ENCODE measurements at places on chromosomes 4 and X. TPM values are rescaled to one million over a fixed set of nuclear protein-coding genes. Genes with fewer than 3 reads are reported as not detected.
A peak's percentile ranks its signal among the peaks of the same experiment; 100 is the strongest.

NAA11 gene
- total RNA-seq = not detected

DNA sequence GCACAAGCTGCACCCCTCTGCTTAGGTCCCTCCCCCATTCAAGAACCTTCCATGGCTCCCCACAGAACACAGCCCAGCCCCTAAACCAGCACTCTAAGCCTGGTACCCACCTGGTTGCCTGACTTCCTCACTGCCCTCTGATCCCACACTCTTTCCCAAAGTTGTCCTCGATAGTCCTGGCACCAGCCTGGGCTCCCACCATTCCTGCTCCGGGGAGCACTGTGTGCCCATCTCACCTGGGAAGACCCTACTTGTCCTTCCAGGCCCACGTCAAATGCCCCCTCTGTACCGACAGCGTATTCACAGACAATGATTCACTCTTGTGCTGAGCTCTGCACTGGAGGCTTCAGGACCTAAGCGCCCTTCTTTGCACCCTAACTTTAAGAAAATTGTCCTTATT is 40.1 kb downstream of the ABLIM2 start:
- DNase-seq = no peak

LCORL gene
- total RNA-seq = 7.4 TPM

- DNase-seq = no peak
Observed at GRCh38 chr4:84875636-84876371, 90.7 kb downstream of the WDFY3 start.

DNA sequence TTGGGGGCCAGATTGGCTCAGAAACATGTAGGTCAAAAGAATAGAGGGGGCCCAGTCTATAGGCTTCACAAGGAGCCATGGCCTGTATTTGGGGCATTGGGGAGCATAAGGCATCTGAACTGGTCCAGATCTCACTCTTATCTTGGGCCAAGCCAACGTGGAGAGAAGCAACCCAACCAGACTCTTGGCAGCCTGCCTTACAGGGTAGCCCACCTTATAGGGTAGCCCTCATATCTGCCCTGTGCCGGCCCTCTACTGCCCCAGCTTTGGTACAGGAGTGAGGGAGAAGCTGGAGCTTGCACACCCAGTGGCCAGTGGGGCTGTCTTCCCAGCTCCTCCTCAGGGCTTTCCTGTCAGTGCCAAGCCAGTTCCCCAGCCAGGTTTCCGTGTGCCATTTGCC is 142.2 kb downstream of the AMMECR1 start:
- peak; percentile 28 for DNase-seq

ADH4 gene
- not detected for total RNA-seq

DNA sequence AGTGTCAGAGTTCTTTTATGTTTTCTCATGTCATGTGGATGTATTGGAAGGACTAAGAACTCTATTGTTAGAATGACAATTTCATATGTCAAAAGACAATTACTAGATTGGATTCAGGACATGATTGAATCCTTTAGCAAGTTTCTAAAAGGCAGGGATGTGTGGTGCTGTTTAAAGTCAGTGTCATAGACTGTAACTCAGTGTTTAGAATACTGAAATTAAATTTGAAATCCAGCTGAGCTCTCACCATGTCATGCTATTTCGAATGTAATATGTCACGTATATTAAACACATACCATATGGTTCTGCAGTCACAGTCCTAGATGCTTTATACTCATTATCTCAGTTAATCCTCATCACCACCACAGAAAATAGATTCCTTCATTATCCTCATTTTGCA is 7.8 kb downstream of the GUCY1B1 start:
- DNase-seq = no peak

AWAT2 gene
- not detected for total RNA-seq

GRCh38 chr4:170990989-170991589 is 822.1 kb upstream of the GALNTL6 start:
- DNase-seq = no peak

VCX gene
- not detected for total RNA-seq

DNA sequence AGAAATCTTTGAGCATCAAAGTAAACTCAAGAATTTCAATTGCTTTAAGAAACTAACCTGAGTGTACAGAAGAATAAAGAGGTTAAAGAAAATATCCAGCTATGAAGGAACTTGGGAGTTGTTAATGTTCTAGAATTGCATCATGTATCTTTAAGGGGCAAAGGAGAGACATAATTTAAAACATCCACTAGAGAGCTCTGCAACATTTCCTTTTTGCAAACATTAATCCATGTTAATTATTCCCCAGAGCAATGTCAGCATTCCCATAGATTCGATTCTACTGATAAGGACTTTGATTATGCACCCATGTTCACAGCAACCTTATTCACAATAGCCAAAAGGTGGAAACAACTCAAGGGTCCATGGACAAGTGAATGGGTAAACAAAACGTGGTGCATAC is 80.2 kb upstream of the SORBS2 start:
- no peak for DNase-seq

DNA sequence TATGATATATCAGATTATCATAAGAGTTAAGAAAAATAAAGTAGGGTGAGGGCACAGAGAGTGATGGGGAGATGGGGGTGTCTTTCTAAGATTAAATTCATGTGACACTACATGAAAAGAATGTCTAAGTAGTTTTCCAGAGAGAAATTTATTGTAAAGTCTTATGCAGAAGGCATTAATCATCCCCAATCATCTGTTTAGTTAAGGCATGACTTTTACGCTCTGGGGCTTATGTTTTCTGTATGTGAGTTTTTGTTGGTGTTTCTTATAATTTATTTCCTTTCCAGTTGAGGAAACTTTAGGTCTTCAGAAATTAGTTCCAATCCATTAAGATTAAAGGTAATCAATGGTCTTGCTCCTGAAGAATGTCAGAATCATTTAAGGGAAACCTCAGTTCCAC is 383.0 kb upstream of the GALNT7 start:
- DNase-seq = no peak

- DNase-seq = no peak
Observed at GRCh38 chr4:154234576-154234975, 257.0 kb downstream of the DCHS2 start.

GPM6B gene
- 4.7 TPM for total RNA-seq

AADAT gene
- total RNA-seq = 1.6 TPM

VBP1 gene
- 68.6 TPM for total RNA-seq

- no peak for DNase-seq
Observed at GRCh38 chr4:111959222-111959621, 186.0 kb upstream of the FAM241A start.

TCEAL8 gene
- 37.5 TPM for total RNA-seq

GRCh38 chrX:113512700-113513395 is 672.2 kb upstream of the AMOT start:
- DNase-seq = no peak

DNA sequence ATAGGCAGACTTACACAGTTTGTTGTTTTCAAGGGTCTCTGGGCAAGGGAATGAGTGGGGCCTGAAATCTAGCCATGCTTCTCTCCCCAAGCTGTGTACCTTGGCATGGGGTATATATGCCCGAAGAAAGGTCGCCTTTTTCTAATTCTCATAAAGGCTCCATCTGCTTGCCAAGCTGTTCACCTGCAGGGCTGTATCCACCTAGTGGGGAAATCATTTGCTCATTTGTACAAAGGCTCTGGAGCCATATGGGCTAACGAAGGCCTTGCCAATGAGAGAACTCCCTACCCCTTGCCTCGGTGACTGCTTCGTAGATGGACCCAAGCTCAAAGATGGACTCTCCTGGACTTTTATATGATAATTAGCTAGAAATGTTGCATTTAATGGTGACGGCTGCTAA is 1097.0 kb downstream of the PDHA2 start:
- DNase-seq = no peak

NUDT10 gene
- 0.20 TPM for total RNA-seq

TCP11X2 gene
- not detected for total RNA-seq

DNA sequence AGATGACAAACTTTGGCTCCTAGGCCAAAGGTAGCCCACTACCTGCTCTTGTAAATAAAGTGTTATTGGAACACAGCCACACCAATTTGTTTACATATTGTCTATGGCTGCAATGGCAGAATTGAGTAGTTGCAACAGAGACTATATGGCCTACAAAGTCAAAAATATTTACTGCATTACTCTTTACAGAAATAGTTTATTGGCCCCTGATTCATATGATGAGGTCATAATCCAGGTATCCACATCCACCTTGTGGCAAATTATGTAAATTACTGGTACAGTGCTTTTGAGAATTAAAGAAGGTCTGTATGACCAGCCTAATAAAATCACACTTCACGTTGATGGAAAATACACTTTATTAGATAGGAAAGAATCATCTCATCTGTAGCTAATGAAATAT is 337.0 kb upstream of the DDX53 start:
- no peak for DNase-seq

SPATA4 gene
- total RNA-seq = not detected

Measured in left ventricle myocardium superior (tissue), 1 donor.